ENCODE measurements at places on chromosomes 4 and X.

GRCh38 chrX:43707812-43708548, 51.9 kb downstream of the MAOA start:
- DNase-seq: no peak

GRCh38 chr4:82421796-82422560, 8.3 kb downstream of the HNRNPDL start:
- no peak for DNase-seq

- no peak for DNase-seq
Measured at GRCh38 chrX:31388946-31389345, 317.1 kb upstream of the FTHL17 start.

- no peak for DNase-seq
Measured at GRCh38 chr4:182823576-182823975, 93.6 kb downstream of the DCTD start.

DNA sequence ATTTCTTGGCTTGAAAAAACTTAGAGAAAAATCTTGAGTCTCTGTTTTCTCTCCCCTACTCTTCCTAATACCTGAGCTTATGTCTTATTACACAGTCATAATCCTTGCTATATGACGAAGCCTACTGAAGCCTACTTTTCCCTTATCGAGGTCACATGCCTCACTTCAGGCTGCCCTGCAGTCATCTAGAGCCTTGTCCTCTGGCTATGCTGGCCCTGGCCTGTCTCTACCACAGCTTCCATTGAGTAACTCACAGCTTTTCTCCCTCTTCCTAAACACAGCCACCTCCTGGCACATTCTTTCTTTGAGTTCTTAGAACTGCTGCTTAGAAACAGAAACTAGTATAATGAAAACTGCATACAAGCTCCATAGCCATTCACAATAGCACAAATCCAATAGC, 1698.3 kb downstream of the STIM2 start:
- no peak for DNase-seq

All from naive thymus-derived CD8-positive, alpha-beta T cell (primary cell).